ENCODE measurements at places on chromosomes 13 and 19.

DNA sequence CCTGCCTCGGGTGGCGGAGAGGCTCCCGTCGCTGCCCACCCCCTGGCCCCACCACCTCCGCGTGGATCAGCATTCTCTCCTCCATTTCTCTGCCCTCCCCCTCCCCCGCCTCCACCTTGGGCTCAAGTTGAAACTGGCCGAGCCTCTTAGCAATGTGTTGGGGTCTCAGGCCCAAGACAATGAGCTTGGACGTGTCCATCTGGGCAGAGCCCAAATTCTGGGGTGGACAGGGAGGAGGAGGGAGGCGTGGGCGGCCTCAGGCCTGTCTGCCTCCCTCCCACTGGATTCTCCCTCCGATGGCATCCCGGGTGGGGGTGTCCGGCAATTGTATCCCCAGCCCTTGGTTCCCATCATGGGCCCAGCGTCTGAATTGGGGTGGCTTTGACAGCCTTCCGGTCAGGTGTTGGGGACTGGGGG, 1.2 kb downstream of the CELF5 start:
- DNase-seq = no peak

GRCh38 chr19:46608178-46608577, 7.0 kb downstream of the CALM3 start:
- no peak for DNase-seq

GRCh38 chr13:31011901-31012654, 79.6 kb downstream of the TEX26 start:
- no peak for DNase-seq

GRCh38 chr19:55156202-55157063, 1.1 kb downstream of the TNNI3 start:
- DNase-seq = no peak

Data from NT2/D1 (cell line).